Right ventricle myocardium superior (tissue), 1 donor: ENCODE measurements at places on chromosomes 1 and 21. TPM values are rescaled to one million over a fixed set of nuclear protein-coding genes. Genes with fewer than 3 reads are reported as not detected.

XCL1 gene
- 0.48 TPM for total RNA-seq

GRCh38 chr21:43328958-43329691, 97.8 kb downstream of the SIK1 start:
- no peak for DNase-seq

DNA sequence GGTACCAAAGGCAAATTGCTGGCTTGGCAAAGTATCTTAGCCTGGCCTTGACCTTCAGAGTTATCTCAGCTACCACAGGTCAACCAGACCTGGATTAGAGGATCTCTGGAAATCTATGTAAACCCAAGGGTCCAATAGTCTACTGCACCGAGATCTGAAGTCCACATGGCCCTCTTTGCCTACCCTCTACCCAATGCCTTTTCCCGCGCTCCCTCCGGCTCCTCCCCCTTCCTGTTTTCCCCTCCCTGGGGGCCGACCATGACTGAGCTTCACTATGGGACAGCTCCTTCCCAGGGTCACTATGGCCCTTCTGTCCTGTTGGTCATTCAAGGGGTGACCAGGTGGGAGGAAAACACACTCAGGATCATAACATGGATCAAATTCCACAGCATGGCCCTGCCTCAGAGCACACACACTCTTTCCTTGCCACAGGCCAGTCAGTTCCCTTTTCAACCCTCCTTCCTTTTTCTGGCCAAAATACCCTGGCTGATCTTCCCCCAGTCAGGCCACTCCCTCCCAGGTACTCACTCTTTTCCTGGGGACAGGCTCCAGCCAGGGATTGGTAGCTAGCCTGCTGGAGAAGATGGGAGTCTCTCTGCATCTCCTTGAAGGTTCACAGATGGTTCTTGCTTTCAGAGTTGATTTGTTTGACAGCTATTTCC, 19.1 kb upstream of the TMEM183A start:
- DNase-seq: no peak

- DNase-seq: no peak
Measured at GRCh38 chr21:39610703-39611102, 2.0 kb upstream of the B3GALT5 start.

GRCh38 chr1:201006450-201006849, 17.1 kb downstream of the KIF21B start:
- DNase-seq: no peak

- no peak for DNase-seq
Measured at GRCh38 chr1:35737120-35737519, 18.4 kb upstream of the C1orf216 start.

OR14K1 gene
- not detected for total RNA-seq
